Activated T-cell treated with anti-CD3 and anti-CD28 coated beads, Interleukin-2, amount 50 U/mL, for 24 hours (primary cell): ENCODE measurements at places on chromosomes 2 and 18.

DNA sequence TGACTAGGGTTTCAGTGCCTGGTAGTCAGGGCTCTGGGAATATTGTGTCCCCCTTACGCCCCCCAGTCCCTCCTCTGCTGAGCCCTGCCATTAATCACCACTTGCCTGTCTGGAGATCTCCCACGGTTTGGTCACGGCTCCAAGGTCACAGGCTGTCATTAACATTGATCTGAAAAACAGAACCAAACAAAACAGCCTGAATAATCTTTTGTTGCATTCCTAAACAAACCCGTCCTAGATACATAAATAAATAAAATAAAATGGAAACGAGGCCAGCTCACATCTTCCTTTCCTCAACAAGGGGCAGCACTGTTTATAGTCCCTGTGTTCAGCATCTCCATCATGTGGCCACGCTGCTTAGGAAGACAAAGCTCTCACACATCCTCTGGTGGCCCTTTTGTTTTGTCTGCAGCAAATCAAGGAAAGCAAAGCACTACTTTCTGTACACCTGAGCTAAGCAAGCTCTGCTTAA is 282.8 kb downstream of the AGPS start:
- H3K36me3 ChIP-seq: no peaks in the 10 kb centered on the region
- H3K4me3 ChIP-seq: no peak overlapping the region
- H3K4me1 ChIP-seq: no peaks in the 10 kb centered on the region
- peaks cover 29% of the 10 kb centered on the region for H3K27me3 ChIP-seq
- H3K27ac ChIP-seq: no peak overlapping the region

GRCh38 chr2:98164256-98164655 is 77.3 kb downstream of the VWA3B start:
- DNase-seq: no peak
- no peak overlapping the region for H3K27ac ChIP-seq
- H3K36me3 ChIP-seq: no peaks in the 10 kb centered on the region
- H3K27me3 ChIP-seq: peaks cover 32% of the 10 kb centered on the region
- no peak overlapping the region for H3K4me3 ChIP-seq

DNA sequence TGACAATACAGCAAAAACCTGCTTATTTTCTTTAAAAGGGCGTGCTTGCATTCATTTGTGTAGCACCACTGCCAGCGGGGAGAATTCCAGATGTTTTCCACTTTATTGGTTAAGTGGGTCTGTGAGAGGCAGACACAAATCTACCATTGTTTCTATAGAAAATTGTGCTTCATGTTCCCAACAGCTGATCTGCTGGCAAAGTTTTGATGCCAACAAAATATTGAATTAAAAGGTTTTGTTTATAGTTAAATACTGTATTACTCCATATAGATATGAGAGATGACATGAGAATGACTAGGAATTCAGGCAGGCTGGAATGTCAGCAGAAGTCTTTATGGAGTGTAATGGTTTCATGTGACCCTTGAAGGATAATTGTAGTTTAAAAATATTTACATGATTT is 182.7 kb downstream of the MC4R start:
- H3K27ac ChIP-seq: no peak overlapping the region
- no peak for DNase-seq
- no peaks in the 10 kb centered on the region for H3K27me3 ChIP-seq

GRCh38 chr2:98541489-98541888 is 66.8 kb downstream of the COA5 start:
- H3K27ac ChIP-seq: peak overlapping the region; percentile 61
- no peaks in the 10 kb centered on the region for H3K27me3 ChIP-seq
- H3K36me3 ChIP-seq: peaks cover 91% of the 10 kb centered on the region
- no peak for DNase-seq

- H3K36me3 ChIP-seq: peaks cover 7% of the 10 kb centered on the region
- peak within 1 kb of the TSS; percentile 4 for H3K27ac ChIP-seq
- peak within 1 kb of the TSS; percentile 73 for H3K4me3 ChIP-seq
- DNase-seq: no peak
- peaks cover 49% of the 10 kb centered on the region for H3K4me1 ChIP-seq
- peaks cover 69% of the 10 kb centered on the region for H3K27me3 ChIP-seq
Observed at GRCh38 chr2:74499267-74499939, at the start of gene LBX2. Gene LBX2, minus strand, starts transcription at chr2:74499603. Its CDS starts 66 bp downstream, at chr2:74499537.

- DNase-seq: peak; percentile 61
- H3K4me3 ChIP-seq: peak overlapping the region; percentile 70
- no peaks in the 10 kb centered on the region for H3K36me3 ChIP-seq
- no peak overlapping the region for H3K27ac ChIP-seq
Observed at GRCh38 chr2:102618452-102619413, 620 bp upstream of the SLC9A2 start.

- H3K36me3 ChIP-seq: no peaks in the 10 kb centered on the region
- no peak overlapping the region for H3K4me3 ChIP-seq
- H3K27me3 ChIP-seq: no peaks in the 10 kb centered on the region
Observed at GRCh38 chr18:41745166-41746049, 209.6 kb upstream of the PIK3C3 start.

DNA sequence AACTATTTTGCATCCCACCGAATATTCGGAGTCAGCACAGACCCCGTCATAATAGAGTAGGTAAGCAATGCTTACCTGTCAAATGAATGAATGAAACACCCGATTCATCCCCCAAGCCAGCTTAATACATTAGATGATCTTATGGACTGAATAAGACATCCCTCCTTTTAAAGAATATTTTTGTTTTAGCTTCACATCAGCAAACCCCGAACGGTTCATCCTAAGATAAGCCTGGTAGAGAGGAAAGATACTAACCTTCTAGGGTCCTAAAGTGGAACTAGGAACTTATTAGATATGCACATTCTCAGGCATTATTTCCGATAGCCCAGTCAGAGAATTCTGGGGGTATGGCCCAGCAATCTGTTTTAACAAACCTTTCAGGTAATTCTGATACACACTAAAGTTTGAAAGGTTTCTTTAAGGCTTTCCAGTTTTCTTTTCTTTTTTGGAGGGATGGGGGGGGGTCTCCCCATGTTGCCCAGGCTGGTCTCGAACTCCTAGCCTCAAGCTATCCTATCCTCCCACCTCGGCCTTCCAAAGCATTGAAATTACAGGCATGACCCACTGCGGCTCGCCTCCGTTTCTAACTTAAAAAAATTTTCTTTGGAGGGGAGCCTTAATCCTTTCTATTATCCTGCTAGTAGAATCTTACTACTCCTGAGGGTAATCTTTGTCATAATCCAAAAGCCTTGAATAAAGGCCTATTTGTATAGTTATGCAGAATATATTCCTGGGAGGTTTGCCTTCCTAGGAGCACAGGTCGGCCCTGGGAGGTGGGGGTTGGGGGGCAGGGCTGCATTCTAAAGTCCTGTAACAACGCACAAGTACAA is 1.0 kb upstream of the ACTR3 start:
- H3K4me3 ChIP-seq: peak overlapping the region; percentile 98
- peaks cover 70% of the 10 kb centered on the region for H3K4me1 ChIP-seq
- peak overlapping the region; percentile 98 for H3K27ac ChIP-seq
- DNase-seq: no peak

GRCh38 chr18:22164337-22165048 is 4.9 kb upstream of the GATA6 start:
- DNase-seq: no peak
- no peak overlapping the region for H3K4me3 ChIP-seq
- peaks cover 21% of the 10 kb centered on the region for H3K4me1 ChIP-seq
- H3K27ac ChIP-seq: no peak overlapping the region
- H3K36me3 ChIP-seq: no peaks in the 10 kb centered on the region

GRCh38 chr2:52260904-52261303 is 1229.0 kb upstream of the NRXN1 start:
- no peak overlapping the region for H3K4me3 ChIP-seq
- H3K4me1 ChIP-seq: no peaks in the 10 kb centered on the region
- no peaks in the 10 kb centered on the region for H3K36me3 ChIP-seq
- no peaks in the 10 kb centered on the region for H3K27me3 ChIP-seq
- H3K27ac ChIP-seq: no peak overlapping the region

DNA sequence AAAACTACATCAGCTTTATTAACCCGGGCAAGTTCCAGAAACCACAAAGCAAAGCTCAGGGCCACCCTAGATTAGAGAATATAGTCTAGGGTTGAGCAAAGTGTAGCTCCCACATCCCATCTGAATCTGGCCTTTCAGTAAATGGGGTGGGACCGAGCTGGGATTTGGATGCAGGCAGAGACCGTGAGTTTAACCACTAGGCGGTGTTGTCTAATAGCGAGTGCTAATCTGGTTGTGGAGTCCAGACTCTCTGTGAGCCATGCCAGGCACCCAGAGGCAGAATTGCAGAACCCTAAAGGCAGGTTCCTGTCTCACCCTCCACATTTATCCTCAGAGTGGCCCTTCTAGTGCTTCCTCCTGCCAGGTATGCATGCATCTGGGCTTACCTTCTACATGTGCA is 435.9 kb downstream of the TSN start:
- no peak overlapping the region for H3K27ac ChIP-seq
- no peaks in the 10 kb centered on the region for H3K36me3 ChIP-seq
- H3K4me1 ChIP-seq: no peaks in the 10 kb centered on the region
- no peak overlapping the region for H3K4me3 ChIP-seq
- no peaks in the 10 kb centered on the region for H3K27me3 ChIP-seq

DNA sequence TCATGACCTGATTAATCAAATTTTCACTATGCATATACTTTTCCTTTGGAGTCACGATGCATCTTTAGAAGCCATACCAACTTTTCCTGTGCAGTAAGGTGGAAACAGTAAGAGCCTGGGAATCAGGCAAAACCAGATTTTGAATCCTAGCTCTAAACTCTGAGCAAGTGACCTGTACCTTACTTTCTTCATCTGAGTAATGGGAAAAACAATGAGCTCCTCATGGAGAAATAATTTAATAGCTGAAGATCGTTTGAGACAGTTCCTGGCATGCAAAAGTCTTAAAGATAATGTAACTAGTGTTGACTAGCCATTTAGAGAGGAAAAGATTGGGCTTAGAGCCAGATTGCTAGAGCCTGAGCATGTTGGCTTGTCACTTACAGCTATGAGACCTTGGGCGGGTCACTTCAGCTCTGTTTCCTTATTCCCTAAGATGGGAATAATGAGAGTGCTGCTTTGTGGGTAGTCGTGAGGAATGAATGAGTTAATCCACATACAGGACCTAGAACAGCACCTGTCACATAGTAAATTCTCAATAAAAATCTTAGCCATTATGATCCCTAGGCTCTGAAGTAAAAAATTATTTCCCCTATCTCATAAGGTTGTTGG is 17.7 kb upstream of the CCNYL1 start:
- H3K27me3 ChIP-seq: no peaks in the 10 kb centered on the region
- no peak for DNase-seq
- H3K36me3 ChIP-seq: no peaks in the 10 kb centered on the region
- no peak overlapping the region for H3K27ac ChIP-seq
- peaks cover 4% of the 10 kb centered on the region for H3K4me1 ChIP-seq
- H3K4me3 ChIP-seq: no peak overlapping the region

GRCh38 chr2:68717305-68717661 is 17.3 kb upstream of the ARHGAP25 start:
- H3K4me1 ChIP-seq: peaks cover 84% of the 10 kb centered on the region
- H3K27me3 ChIP-seq: no peaks in the 10 kb centered on the region
- H3K4me3 ChIP-seq: no peak overlapping the region
- no peaks in the 10 kb centered on the region for H3K36me3 ChIP-seq

GRCh38 chr2:207418419-207418818 is 111.3 kb upstream of the CREB1 start:
- no peak for DNase-seq
- H3K27me3 ChIP-seq: peaks cover 11% of the 10 kb centered on the region
- H3K4me3 ChIP-seq: no peak overlapping the region
- no peaks in the 10 kb centered on the region for H3K4me1 ChIP-seq

DNA sequence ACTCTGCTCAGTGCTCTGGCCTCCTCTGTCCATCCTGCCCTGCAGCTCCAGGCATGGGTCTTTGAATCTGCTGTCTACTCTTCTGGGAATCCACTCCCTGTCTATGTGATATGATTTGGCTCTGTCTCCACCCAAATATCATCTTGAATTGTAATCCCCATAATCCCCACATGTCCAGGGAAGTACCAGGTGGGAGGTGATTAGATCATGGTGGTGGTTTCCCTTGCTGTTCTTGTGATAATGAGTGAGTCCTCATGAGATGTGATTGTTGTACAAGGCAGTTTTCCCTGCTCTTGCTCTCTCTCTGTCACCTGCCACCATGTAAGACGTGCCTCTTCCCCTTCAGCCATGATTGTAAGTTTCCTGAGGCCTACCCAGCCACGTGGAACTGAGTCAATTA is 881.8 kb upstream of the ID2 start:
- no peak overlapping the region for H3K4me3 ChIP-seq
- H3K27ac ChIP-seq: no peak overlapping the region
- no peaks in the 10 kb centered on the region for H3K27me3 ChIP-seq
- DNase-seq: no peak

GRCh38 chr2:239261796-239262483 is 138.9 kb downstream of the HDAC4 start:
- H3K4me1 ChIP-seq: peaks cover 92% of the 10 kb centered on the region
- no peak overlapping the region for H3K27ac ChIP-seq
- no peaks in the 10 kb centered on the region for H3K27me3 ChIP-seq
- DNase-seq: no peak
- H3K4me3 ChIP-seq: no peak overlapping the region

DNA sequence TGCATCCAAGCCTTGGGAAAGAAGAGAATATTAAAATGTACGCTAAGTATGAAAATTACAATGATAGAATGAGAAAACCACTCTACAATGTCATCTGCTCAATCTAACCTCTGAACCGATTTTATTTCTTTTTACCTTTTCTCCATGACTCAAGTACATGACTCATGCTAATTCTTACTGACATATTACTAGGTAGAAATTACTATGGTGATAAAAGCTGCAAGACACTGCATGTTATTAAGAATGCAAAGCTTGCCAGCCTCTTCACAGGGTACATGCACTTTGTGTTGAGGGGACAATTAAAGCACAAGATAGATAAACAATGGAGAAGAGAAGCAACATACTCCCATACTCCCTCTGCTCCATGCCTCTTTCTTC is 20.7 kb downstream of the SFT2D3 start:
- H3K36me3 ChIP-seq: peaks cover 88% of the 10 kb centered on the region
- H3K27ac ChIP-seq: peak overlapping the region; percentile 78
- no peaks in the 10 kb centered on the region for H3K27me3 ChIP-seq
- H3K4me1 ChIP-seq: peaks cover 11% of the 10 kb centered on the region
- no peak for DNase-seq
- no peak overlapping the region for H3K4me3 ChIP-seq

- H3K27ac ChIP-seq: peak overlapping the region; percentile 33
- no peaks in the 10 kb centered on the region for H3K36me3 ChIP-seq
- H3K4me1 ChIP-seq: peaks cover 4% of the 10 kb centered on the region
- H3K4me3 ChIP-seq: no peak overlapping the region
- H3K27me3 ChIP-seq: peaks cover 59% of the 10 kb centered on the region
- DNase-seq: no peak
Observed at GRCh38 chr2:132670496-132671150, 618 bp upstream of the LYPD1 start.

GRCh38 chr2:110157153-110157793 is 41.7 kb upstream of the MALL start:
- no peak overlapping the region for H3K27ac ChIP-seq
- H3K27me3 ChIP-seq: peaks cover 3% of the 10 kb centered on the region
- peaks cover 34% of the 10 kb centered on the region for H3K4me1 ChIP-seq
- DNase-seq: no peak
- peaks cover 14% of the 10 kb centered on the region for H3K36me3 ChIP-seq

GRCh38 chr2:63364866-63365265 is 223.4 kb downstream of the WDPCP start:
- no peaks in the 10 kb centered on the region for H3K27me3 ChIP-seq
- H3K4me3 ChIP-seq: no peak overlapping the region
- DNase-seq: no peak
- H3K27ac ChIP-seq: no peak overlapping the region
- peaks cover 1% of the 10 kb centered on the region for H3K4me1 ChIP-seq
